ENCODE measurements at places on chromosomes 2 and 18.

GRCh38 chr18:61333746-61334490 is 688 bp downstream of the CDH20 start:
- no peak for DNase-seq

DNA sequence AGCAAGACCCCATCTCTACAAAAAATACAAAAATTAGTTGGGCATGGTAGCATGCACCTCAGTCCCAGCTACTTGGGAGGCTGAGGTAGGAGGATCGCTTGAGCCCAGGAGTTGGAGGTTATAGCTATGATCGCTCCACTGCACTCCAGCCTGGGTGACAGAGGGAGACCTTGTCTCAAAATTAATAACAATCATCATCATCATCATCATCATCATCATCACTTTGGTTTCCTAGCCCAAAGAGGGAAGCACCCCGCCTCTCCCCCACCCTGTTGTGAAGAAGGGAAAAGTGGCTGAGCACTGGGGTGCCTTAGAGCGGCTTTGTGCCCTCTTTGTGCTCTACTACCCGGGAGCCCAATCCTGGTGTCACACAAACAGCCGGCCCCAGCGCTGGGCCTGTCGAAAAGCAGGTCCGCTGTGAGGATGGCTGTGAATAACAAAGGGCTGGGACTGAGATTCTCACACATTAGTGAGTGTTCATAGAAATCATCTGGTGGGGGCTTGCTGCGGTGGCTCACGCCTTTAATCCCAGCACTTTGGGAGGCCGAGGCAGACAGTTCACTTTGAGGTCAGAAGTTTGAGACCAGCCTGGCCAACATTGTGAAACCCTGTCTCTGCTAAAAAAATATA is 42.6 kb upstream of the ASXL2 start:
- no peak for DNase-seq

- no peak for DNase-seq
These were observed 118.3 kb downstream of the RPRM start for GRCh38 chr2:153360239-153360638.

GRCh38 chr2:1157107-1157506 is 206.5 kb downstream of the SNTG2 start:
- no peak for DNase-seq

DNA sequence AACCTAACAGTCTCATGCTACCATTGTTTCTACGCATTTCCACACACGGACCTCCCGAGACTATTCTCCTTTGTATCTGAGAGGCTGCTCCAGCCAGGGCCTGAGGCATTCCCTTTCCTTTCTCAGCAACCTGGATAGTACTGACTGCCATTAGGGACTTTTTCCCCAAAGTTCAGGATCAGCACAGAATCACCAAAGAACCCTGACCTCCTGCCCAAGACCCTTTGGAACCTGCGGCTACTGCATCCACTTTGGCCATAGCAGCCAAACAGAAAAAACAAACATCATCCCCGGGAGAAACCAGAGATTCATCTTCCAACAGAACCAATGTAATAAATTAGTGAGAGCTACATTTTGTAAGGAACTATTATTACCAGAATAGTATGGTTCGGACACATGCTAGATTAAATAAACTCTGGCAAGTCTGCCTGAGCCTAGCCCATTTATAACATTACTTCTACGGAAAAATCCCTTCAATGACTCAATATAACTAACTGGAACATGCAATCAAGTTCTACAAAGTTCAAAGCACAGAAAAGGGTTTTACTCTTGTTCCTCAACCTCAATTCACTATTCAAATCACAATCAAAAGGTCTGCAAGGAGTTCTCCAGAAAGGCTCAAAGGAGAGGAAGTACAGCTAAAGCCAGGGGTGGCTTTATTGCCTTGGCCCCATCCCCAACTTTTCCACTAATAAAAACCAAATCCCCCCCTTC is 51.8 kb downstream of the LPIN2 start:
- no peak for DNase-seq

DNA sequence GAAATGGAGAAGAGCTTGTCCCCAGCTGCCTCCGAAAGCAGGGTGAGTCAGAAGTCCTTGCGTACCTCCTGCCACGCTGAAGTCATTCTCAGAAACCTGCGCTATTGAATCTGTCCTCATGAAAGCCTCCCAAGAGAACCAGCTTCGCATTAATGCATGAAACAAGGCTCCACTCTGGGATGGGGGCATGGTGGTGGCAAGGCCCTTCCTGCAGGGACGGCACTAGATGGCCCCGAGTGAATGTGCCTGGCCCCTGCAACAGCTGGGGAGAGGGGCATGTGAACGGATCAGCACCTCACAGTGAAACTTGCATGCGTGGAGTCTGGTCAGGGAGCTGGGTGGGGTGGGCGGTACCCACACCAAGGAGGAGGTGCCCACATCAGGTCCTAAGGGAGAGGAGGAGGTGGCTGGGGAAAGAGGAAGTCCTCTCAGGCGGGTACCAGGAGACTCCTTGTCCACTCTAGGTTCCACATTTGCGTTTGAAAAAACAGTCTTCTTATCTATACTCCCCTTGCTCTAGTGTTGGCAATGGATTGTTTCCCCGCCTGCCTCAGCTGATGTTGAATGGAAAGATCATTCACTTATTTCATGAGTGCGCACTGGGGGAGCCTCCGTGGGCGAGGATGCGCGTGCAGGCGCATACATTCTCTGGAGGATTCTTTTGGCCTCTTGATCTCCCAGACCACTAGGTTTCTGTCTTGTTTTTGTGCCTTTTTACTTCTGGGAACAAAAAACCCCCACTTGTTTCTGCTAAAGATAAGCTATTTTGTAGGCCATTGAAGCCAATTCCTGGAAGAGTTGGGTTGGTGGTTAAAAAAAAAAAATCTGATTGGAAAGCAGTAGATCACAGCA is 104.7 kb downstream of the KLHL29 start:
- DNase-seq, result no peak

- DNase-seq, result no peak
These were observed 287.3 kb downstream of the MREG start for GRCh38 chr2:215726070-215726469.

DNA sequence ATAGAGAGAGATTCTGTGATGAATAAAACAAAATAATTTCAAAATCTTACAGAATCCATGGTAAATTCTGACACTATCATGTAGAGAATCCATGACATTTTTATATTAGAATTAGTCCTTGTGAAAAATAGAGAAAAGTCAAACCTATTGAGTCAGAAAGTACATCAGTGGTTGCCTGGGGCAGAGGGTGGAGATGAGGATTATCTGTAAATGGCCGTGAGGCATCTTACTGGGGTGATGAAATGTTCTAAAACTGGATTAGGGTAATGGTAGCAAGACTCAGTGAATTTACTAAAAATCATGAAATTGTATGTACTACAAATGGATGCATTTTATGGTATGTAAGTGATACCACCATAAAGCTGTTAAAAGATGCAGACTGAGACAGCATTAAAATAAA is 323.1 kb downstream of the SLC8A1 start:
- DNase-seq, result no peak

- no peak for DNase-seq
These were observed 1.2 kb upstream of the MLPH start for GRCh38 chr2:237485844-237486243.

DNA sequence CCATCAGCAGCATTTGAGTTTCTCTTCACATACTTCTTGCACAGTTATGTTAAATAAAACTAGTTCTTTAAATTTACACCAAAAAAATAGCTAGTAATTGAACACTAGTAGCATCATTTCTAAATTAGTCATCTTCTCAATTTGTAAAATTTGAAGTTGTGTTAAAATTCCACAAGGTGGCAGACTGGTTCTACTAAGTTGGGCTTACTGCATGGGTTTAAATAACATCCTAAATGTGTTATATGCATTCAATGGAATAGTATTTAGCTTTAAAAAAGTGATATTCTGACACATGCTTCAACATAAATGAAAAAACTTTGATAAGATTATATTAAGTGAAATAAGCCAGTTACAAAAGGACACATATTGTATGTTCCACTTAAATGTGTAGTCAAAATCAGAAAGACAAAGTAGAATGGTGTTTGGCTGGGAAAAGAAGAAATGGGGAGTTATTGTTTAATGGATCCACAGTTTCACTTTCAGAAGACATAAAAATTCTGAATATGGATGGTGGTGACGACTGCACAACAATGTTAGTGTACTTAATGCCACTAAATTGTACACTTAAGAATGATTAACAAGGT is 28.7 kb upstream of the RPRD1A start:
- DNase-seq, result no peak

- no peak for DNase-seq
These were observed 37.0 kb upstream of the PKDCC start for GRCh38 chr2:42010743-42011298.

Data from Caco-2 (cell line).